ENCODE measurements at places on chromosomes 1 and 21.

- no peak for DNase-seq
Observed at GRCh38 chr1:173201969-173202368, 5.2 kb downstream of the TNFSF4 start.

DNA sequence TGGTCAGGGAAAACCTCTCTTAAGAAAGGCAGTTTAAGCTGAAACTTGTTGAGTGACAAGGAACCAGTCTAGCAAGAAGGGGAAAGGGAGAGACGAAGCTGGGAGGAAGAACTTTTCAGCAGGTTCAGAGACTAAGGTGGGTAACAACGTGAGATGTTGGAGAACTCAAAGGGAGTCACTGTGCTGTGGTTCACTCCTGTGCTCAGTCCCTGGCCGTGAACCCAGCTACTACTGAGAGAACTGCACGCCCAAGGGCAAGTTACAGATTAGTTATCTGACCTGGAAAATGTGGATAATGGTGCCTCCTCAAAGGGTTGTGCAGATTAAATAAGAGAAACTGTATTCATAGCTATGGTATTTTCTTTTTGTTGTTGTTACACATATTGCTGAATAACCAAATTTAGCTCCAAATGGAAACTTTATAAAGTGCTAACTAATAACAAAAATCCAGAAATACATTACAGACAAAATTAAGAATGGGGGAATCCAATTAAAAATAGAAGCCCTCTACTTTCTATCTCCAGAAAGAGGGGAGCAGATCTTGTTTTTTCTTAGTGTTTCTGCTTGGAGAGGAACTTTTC, 2.9 kb downstream of the ZBTB40 start:
- no peak for DNase-seq

DNA sequence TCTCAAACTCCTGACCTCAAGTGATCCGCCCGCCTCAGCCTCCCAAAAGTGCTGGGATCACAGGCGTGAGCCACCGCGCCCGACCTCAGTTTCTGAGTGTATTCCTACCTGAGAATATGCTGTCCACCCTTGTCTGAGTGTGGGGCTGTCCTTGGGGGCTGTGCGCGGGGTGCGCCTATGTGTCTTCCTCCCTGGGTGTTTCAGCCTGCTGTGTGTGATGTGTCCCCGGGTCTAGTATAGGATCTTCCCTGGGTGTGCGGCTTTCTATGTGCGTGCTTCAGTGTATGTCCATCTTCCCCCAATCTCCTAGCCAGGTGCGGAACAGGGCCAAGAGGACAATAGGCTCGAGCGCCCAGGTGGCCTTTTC, 8.3 kb upstream of the ID3 start:
- no peak for DNase-seq

DNA sequence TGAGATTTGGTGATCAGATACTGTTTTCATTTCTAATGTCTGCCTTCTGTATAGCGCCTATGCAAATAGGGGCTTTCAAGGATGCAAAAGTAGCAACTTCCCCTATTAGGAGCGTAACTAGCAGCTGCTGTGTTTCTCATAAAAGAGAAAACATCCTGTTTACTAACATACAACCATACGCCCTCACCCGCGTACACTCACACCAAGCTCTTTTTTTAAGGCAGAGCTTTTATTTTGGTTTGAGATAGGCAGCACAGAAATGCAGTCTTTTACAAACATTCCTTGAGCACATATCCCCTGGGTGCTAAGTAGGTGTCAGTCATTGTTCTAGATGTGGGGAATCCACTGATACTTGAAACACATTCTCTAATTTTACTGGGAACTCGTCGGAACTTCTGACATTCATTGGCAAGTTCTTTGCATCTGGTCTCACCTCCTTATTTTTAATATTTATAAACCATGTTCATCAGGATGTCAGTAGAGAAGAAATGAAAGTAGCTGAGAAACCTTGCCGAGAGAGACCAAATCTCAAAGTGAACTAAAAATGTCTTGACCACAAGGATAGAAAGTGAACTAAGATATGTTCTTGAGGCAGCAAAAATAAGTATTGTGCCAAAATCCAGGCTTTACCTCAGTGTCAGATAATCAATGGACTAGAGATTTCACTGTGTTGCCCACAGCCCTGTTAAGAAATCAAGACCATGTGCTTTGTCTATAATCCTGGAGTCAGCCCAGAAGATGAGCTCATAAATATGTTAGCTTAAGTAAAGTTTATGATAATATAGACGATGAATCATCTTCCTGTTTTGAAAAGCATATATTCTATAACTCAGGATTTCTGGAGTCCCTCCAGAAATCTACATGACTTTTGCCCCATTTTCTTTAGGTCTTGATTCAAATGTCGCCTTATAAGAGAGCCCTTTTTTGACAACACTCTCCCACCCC, 350.9 kb downstream of the ST6GALNAC3 start:
- DNase-seq: no peak

DNA sequence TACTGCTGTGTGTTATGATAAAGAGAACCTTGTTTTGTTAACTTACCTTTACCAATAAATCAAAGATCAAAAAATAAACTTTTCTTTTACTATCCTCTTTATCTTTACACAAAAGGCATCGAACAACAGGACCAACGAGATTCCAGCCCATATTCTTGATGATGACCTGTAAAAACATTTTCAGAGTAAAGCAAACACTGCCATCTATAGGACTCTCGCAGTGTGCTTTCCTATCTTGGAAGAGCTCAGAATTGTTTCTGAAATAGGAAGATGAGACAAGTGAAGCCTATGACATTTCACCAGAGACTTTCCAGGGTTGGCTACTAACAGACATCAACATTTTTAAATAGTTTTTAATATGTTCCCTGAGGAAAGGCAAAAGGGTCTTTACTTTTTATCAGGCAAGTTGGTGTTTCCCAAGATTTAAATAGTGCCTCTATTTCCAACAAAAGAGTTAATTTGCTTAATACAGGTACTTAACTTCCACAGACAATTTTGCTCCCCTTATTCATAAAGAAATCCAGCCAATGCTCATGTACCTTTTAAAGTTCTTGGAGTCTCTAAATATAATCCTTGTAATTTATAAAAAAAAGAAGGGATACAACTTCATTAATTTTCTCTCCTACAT, 7.3 kb downstream of the GLMN start:
- peak; percentile 77 for DNase-seq

DNA sequence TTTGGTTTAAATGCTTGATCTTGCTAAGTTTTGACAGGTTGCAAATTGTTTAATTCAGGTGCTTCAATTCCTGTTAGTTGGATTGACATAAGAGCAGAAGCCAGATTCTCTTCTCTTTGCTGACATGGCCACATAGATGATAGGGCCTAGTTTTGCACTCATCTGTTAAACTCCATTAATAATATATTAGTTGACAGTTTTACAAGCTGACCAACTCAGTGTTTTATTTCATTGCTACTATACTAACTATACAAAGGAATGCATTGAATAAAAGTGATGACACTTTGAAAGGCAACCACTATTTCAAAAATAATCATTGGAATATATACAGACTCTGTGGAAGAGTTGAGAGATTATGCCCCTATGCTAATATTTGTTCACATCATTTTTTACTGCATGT, 255.6 kb upstream of the DPYD start:
- no peak for DNase-seq

DNA sequence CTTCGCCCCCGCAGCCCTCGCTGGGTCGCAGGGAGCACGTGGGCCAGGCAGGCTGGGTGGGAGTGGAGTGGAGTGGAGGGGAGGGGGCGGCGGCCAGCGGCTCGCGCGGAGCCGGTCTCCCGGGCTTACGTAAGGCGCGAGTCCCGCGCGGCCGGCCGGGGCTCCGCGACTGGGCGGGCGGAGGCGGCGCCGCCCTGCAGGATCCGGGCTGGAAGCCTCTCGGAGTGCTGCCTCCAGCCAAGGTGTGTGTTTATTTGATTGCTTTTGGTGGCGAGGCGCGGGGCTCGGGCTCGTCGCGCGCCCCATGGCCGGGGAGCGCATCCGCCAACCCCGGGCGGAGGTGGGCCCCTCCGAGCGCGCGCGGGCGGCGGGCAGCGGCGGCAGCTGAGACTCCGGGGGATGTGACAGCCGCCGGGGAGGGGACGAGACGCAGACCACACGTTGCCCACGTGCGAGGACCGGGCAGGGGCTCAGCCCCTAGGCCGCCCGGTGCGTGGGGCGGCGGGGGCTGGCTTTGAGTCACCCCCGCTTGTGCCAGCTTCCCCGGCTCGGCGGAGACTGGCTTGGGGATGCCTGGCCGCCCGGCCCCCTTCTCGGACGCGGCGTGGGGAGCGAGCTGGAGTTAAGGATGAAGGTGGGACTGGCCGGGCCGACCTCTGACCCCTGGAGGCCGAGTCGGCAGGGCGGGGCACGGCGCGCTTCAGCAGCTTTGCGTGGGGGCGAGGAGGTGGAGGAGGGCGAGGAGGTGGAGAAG, 402 bp upstream of the AK4 start:
- peak; percentile 61 for DNase-seq

DNA sequence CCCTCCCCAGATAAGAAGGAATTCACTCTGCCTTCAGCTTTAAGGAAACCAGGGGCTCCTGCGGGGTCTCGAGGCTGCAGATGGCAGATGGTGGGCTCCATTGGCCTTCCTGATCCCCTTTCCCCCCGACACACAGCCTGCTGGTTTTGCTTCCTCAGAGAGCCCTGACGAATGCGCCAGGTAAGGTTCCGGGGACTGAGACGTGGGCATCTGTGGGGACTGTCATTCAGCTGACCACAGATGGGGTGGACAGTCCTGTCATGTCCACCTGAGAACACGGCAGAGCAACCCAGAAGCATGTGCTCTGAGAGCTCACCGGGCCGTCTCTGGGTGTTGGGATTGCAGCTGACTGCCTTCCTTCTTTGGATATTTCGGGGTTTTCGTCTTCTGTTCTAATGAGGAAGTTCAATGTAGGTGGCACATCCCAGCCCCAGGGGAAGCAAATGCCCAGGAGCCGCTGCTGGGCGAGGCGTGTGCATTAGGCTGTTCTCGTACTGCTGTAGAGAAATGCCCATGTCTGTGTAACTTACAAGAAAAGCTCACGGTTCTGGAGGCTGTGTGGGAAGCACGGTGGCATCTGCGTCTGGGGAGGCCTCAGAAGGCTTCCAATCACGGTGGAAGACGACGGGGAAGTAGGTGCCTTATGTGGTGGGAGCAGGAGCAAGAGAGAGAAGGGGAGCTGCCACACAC, 22.6 kb upstream of the TTC34 start:
- DNase-seq: no peak

- no peak for DNase-seq
Observed at GRCh38 chr1:45206808-45207623, 611 bp upstream of the ZSWIM5 start.

GRCh38 chr1:113947388-113948107, 18.4 kb downstream of the HIPK1 start:
- DNase-seq: no peak

GRCh38 chr1:182192966-182193365, 131.5 kb upstream of the ZNF648 start:
- no peak for DNase-seq

- no peak for DNase-seq
Observed at GRCh38 chr1:60875138-60875537, 207.2 kb upstream of the NFIA start.

DNA sequence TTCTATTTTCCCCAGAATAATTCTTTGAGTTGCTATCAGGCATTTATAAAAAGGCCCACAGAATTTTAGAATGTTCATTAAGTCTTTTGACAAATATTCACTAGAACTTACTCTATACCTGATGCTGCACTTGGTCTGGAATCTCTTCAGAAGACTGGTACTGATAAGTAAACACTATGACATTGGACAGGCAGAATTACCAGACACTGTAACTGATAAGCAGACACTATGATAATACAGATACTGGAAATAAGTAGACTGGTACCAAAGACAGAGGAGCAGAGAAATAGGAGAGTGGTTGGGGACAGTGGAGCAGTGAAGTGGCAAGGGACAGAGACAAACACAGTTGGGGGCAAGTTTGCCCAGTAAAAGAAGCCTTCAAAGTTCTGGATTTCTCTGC, 8.2 kb downstream of the DPT start:
- DNase-seq: no peak

- DNase-seq: no peak
Observed at GRCh38 chr1:8524627-8525157, 206.8 kb downstream of the SLC45A1 start.

DNA sequence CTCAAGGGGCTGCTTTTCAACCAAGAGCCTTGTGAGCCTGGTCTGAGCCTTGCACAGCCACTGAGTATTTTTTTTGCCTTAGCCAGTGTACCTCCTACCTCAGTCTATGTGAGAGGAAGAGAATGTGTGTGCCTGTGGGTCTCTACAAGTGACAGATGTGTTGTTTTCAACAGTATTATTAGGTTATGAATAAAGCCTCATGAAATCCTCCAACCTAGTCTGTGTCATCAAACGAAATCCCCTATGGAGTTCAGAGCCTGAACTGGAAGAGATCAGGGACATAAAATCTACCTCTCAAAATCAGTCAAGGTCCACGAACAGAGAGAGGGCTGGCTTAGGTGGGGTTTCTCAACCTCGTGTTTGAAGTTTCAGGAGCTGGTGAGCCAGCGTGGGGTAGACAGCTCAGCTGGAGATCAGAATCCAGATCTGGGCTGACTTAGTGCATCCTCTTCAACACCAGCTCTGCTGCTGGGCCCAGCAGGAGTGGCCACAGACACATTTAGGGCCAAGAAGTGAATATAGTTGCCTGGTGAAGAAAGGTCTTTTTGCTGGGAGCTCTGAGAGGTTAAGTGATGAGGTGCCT, 8.2 kb downstream of the XKR8 start:
- no peak for DNase-seq

GRCh38 chr1:235722858-235723257, 73.3 kb upstream of the GNG4 start:
- no peak for DNase-seq

DNA sequence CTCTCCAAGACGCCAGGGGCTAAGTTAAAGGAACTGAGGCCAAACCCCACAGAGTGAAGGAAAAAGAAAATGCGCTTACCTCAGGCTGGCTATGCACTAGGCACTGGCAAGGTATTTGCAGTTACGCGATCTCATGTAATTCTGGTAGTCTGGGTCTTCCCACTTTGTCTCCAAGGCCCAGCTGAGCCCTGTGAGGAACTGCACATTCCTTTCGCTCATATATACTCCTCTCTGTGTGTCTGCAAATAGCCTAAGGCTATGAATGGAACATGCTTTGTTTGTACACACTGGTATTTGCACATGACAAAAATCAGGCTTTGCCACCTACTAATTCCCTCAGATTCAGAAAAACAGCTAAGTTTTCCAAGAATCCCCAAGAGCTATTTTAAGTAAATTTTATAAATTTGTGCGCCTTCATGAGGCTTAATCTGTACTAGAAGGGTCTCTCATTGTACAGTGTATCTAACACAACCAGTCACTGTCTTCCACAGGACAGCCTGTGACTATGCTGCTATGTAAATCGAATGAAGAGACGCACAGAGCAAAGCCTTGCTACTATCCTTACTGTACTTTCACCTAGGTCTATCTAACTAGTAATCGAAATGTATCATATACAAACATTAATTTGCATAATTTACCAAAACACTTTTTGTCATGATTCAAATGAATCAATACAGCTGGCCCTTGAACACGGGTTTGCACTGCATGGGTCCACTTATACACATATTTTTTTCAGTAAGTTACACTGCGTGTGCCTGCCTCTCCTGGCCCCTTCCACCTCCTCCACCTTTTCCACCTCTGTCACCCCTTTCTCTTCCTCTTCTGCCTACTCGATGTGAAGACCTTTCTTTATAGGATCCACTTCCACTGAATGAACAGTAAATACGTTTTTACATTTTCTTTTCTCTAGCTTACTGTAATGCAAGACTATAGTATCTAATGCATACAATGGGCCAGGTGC, 87.0 kb downstream of the SIPA1L2 start:
- DNase-seq: no peak

- peak; percentile 17 for DNase-seq
Observed at GRCh38 chr1:64608651-64609048, 136.2 kb upstream of the RAVER2 start.

GRCh38 chr1:88399690-88400089, 284.4 kb upstream of the PKN2 start:
- no peak for DNase-seq

Data from brain (organoid and tissue), 16 donors.